ENCODE measurements at places on chromosomes 3 and 15. TPM values are rescaled to one million over a fixed set of nuclear protein-coding genes. Genes with fewer than 3 reads are reported as not detected.

The HCLS1 gene
- total RNA-seq, result 2.3 TPM

The GOLGA8G gene
- total RNA-seq, result not detected

The GP5 gene
- total RNA-seq, result under 0.01 TPM

The SH2D7 gene
- not detected for total RNA-seq

The NMB gene
- total RNA-seq, result 6.1 TPM

The GOLGA6L10 gene
- total RNA-seq, result not detected

The C3orf49 gene
- not detected for total RNA-seq

The GNAT1 gene
- total RNA-seq, result not detected

The GPR149 gene
- not detected for total RNA-seq

The OR4F15 gene
- not detected for total RNA-seq

The ACTC1 gene
- not detected for total RNA-seq

The GP9 gene
- total RNA-seq, result not detected

The IL17RE gene
- total RNA-seq, result 0.54 TPM

The PARP3 gene
- 20.4 TPM for total RNA-seq

The SLC28A1 gene
- total RNA-seq, result not detected

The CFAP100 gene
- not detected for total RNA-seq

The MOBP gene
- not detected for total RNA-seq

The RAB7A gene
- 57.8 TPM for total RNA-seq

The CCR2 gene
- total RNA-seq, result not detected

The LMAN1L gene
- not detected for total RNA-seq

The OR5K2 gene
- not detected for total RNA-seq

The ARRDC4 gene
- total RNA-seq, result 16.2 TPM

The AMIGO3 gene
- total RNA-seq, result 4.9 TPM

The UTS2B gene
- total RNA-seq, result 1.8 TPM

The PRR20G gene
- not detected for total RNA-seq

The PLSCR2 gene
- total RNA-seq, result not detected

The CHRFAM7A gene
- not detected for total RNA-seq

The NOX5 gene
- total RNA-seq, result 0.18 TPM

The ERC2 gene
- total RNA-seq, result not detected

The LRTM1 gene
- total RNA-seq, result not detected

The IP6K1 gene
- 36.5 TPM for total RNA-seq

Measured in cardiac atrium fibroblast (primary cell).